ENCODE measurements at places on chromosomes 2 and 18.

DNA sequence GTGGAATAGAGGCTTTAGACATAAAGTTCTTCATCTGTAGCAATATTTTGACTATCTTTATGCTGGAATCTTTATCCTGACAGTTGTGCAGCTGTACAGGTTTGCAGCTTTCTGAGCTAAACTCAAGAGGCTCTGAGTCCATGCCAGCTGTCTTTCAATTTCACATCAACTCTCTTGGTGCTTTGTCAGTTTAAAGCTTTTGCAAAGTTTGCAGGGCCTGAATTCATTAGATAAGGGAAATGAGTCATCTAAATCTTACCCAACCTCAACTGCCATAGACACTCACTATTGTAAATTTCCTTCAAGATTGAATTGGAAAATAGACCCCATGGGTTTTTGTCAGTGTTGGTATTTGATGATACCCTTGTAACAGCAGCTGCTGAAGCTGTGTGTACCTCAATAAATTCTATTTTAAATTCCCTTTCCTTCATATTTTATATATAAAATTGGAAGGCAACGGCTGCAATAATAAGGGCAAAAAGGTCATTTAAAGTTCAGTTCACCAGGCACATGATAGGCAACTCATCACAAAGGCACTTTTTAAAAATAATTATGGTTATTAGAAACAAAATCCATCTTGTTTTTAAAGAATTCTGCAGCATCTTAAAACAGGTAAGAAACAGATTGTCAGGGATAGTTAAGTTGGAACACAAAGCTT, 169.9 kb upstream of the SLC39A10 start:
- no peak for DNase-seq

DNA sequence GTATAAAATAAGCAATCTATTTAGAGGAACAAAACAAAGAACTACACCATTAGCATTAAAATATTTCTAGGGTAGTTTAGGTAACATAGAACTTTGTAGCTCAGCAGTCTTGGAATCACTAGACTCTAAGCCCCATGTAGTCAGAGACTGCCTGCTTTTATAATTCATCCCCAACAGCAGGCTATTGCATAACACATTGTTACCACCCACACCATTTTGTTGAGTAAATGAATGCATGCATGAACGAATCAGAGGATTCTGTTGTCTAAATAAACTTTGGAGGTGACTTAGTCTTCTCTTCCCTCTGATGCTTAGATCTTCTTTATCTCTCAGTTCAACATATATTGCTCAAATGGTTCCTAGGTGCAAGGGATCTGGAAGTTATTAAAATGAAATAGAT, 167.6 kb upstream of the TNP1 start:
- no peak for DNase-seq

- DNase-seq = no peak
Observed at GRCh38 chr2:67773851-67774250, 289.0 kb downstream of the C1D start.

- DNase-seq = no peak
Observed at GRCh38 chr2:109519513-109519912, 94.3 kb downstream of the SEPTIN10 start.

GRCh38 chr2:113872201-113872600, 17.7 kb upstream of the ACTR3 start:
- DNase-seq = no peak

DNA sequence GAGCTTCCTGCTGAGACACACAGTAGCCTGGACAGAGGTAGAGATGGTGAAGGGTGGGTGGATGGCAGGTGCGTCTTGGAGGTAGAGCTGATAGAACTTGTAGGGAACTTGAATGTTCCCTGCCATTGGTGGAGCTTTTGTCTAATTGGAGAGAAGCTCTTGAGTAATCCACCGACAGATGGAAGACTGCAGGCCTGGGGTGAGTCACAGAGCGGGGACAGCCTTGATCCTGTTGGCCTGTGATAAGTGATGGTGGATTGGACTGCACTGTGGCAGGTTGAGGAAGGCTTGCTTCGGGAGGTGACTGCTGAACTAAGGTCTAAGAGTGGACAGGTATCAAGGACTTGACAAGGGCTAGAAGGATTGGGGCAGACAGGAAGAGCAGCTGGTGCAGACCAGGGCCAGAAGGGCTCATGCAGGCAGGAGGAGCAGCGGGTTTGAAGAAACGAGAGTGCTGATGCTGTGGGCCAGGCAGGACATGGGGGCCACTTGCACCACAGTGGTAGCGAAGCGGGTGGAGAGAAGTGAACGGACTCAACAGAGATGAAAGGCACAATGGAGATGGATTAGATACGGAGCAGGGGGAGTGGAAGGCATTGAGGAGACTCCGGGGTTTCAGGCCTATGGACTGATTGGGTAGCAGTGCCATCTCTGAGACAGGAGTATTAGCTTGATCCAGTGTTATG, 16.3 kb downstream of the CABLES1 start:
- DNase-seq = no peak

GRCh38 chr2:171249689-171250088, 89.0 kb upstream of the TLK1 start:
- no peak for DNase-seq

DNA sequence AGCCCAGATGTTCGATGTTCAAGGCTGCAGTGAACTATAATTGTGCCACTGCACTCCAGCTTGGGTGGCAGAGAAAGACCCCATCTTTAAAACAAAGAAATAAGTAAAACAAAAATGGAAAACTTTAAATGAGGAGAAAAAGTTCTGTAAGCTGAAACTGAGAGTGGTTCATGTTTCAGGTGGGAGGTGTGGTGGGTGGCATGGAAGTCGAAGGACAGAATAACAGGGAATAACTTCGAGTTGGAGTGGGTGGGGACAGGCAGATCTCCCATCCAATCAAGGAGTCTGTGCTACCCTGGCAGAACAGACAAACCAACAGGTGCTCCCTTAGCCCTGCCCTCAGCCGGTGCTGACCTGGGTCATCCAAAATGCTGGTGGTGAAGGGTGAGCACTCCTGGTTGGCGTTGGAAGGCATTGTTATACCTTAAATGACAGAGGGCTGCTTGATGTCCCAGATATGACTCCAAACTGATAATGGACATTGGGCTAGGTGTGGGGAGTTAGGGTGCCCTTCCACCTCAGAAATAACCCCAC, 328.4 kb downstream of the DYSF start:
- DNase-seq = no peak

DNA sequence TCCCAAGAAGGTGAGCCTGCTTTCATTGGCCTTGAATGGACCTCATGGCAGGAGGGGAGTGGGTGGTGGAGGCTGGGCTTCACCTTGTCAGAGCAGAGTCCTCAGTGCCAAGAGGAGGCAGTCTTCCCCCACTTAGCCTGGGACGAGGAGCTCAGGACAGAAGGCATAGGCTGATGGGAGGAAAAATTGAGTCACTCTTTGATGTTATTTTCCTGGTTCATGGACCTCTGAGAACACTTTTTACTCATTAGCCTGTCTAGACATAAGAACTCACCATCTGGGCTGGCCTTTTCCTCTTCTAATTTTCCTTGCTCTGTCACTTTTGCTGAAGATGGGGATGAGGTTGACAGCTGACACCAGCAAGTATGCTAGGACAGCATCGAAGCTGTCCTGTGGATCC, 225.7 kb upstream of the TNP1 start:
- no peak for DNase-seq

DNA sequence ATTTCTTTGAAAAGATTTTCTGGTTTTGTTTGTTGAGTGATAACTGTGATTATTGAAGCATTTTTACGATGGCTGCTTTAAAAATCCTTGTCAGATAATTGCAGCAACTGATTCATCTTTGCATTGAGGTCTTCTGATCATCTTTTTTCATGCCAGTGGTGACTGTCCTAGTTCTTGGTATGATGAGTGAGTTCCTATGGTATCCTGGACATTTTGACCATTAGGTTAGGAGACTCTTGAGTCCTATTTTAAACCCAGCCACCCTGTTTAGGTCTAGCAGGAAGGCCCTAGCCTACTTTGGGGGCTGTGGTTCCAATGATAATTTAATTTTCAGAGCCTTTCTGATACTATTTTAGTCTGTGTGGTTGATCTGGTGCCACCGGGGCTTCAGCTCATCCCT, 72.7 kb upstream of the REV1 start:
- DNase-seq = no peak

GRCh38 chr2:108404784-108405397, 27.1 kb downstream of the SULT1C4 start:
- no peak for DNase-seq

DNA sequence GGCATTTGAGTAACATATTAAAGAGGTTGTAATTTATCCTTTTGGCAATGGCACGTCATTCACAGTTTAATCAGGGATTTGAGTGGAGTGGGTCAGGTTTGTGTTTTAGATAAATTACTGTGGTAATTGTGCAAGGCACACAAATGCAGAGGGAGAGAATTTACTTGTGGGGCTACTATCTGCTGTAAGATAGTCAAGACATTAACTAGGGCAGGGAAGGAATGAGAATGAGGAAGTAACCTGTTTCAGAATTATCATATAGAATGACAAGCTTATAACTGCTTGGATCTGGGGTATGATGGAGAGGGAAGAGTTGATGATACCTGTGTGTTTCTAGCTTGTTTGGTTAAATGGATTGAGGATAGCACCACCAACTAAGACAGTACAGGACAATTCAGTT, 58.9 kb upstream of the ZSWIM2 start:
- DNase-seq = no peak

- no peak for DNase-seq
Observed at GRCh38 chr2:62423883-62424458, 82.0 kb downstream of the TMEM17 start.

GRCh38 chr18:58195278-58195765, 151.3 kb downstream of the NEDD4L start:
- DNase-seq = peak; percentile 42

- DNase-seq = no peak
Observed at GRCh38 chr2:126769118-126769517, 113.2 kb downstream of the GYPC start.

DNA sequence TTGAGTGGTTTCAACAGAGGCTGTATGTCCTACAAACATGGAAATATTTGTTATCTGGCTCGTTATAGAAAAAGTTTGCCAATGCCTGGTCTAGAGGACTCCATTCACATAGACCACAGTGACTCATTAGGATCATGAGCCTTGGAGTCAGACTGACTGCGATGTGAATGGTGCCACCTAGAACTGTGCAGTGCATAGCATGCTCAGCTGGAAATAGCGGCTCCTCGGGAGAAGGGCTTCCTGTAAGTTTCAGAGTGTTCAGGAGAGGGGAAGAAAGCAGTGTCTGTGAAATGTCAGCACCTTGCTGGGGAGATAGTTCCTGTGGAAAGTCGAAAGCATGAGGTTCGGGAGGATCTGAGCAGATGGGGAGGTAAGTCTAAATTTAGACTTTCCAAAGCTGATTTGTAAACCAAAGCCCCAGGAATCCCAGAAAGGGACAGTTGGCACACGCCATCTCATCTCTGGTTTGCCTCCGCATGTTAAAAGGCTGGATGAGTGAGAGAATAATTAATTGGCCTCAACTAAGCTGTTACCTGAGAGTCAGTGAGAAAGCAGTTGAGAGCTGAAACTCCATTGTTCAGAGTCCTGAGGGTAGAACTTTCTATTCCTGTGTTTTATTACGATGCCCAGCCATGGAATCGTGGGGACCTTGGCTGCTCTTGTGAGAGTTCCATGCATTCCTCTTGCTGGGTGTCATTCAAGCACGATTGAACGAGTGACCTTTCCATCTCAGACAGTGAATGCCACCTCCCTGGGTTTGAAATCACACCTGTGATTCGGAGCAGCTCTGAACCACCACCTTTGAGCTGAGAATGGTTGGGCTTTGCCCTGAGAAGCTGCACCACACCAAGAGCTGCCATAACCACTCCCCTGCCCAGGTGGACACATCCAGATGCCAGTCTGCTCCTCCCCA, 99.5 kb downstream of the MAPK4 start:
- peak; percentile 49 for DNase-seq

DNA sequence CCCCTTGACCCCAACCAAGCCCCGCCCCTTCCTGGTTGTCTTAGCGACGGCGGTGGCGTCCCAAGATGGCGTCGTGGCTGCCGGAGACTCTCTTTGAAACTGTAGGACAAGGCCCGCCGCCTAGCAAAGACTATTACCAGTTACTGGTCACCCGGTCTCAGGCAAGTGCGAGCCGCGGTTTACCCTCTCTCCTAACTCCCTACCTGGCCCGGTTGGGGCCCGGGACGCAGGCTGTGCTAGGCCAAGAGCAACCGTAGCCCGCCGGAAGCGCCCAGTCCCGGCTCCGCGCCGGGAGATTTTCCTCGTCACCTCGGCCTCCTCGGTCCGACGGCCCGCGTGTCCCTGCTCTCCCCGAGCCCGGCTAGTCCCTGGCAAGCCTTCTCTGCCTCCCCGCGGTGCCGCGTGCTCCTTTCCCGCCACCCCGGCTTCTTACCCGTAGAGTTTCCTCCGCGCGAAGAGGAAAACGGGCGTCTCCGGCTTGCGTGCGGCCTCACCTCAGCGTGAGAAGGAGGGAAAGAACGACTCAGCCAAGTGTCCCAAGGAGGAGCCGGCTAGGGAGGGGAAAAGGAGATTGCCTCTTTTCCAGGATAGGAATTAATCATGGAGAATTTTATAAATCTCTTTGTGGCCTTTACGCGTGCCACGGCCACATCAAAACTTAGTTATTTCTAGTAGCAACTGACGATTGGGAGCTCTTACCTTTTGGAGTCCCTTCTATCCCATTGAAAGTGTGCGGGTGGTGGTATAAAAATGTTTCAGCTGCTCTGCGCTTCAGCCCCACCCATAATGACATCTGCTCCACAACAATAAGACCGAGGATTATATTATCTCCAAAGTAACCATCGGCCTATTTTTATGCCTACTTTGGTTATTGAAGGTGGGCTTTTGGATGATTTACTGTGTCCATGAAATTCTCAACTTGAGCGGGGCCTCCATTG, at the start of gene FBXO36:
Gene FBXO36, plus strand, starts transcription at position 55 of the 938 bp plus-strand sequence. Its CDS starts 11 bp downstream, at position 66.
- no peak for DNase-seq

GRCh38 chr2:227473122-227473461, 1.1 kb downstream of the AGFG1 start:
- DNase-seq = peak; percentile 22

- no peak for DNase-seq
Observed at GRCh38 chr2:53235836-53236582, 531.6 kb upstream of the CHAC2 start.

DNA sequence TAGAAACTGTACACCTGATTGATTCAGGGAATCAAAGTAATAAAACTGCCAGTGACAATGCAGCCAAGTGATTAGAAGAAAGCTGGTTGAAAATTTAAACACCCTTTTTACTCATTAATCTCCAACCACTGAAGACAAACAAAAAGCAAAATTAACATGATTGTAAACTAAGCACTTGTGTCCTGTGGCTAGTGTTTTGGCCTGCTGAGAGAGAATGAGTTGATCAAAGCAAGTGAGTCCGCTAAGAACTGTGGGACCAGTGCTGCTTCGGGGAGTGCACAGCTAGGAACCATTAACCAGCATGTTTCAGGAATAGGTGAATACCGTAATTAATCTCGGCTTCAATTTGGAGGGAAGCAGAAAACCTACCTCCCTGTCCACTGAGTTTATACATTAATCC, 13.6 kb upstream of the PAPOLG start:
- peak; percentile 52 for DNase-seq

DNA sequence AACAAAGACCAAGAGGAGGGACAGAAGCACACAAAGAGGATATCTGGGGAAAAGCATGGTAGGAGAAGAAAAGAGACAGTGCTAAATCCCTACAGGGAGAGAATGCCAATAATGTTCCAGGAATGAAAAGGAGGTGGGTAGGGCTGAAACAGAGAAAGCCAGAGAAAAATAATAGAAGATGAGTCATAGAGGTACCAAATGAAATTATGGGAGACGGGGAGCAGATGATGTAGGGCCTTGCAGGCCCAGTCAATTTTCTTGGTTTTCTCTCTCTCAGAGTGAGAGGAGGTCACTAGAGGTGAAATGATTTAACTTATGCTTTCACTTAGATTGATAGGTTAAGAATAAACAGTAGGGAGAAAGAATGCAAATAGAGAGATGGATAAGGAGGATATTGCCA, 61.5 kb downstream of the RPRM start:
- no peak for DNase-seq
